Non-pigmented ciliary epithelial cell (primary cell): ENCODE measurements at places on chromosomes 16 and 17.
A peak's percentile ranks its signal among the peaks of the same experiment; 100 is the strongest.

DNA sequence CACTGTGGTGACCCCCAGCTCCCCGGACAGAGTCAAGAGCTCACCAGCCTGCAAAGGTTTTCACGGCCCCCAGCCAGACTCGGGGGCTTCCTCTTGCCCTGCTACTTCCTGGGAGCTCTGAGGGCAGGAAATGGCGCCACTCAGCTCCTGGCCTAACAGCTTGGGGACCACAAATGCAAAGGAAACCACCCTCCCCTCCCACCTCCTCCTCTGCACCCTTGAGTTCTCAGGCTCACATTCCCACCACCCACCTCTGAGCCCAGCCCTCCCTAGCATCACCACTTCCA, 375 bp upstream of the SPN start:
- DNase-seq: no peak

DNA sequence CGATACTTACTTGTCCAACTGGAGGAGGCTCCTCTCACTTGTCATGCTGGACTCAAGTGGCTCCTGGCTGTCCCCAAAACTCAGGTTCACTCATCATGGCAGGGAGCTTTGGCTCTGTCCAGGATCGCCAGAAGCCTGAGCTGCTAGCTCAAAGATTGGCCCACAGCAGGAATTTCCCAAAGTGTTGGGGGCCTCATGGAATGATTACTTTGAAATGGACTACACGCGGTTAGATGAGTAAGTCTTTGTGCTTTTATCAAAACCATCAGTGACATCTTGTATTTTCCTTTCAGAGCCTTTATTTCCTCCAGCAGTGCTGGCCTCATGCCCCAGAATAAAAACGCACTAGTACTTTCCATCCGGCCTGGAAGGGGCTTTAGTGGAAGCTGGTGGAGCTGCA, 29.2 kb upstream of the PHB1 start:
- DNase-seq: no peak

- DNase-seq: no peak
Observed at GRCh38 chr17:37322826-37323561, 52.8 kb upstream of the C17orf78 start.

DNA sequence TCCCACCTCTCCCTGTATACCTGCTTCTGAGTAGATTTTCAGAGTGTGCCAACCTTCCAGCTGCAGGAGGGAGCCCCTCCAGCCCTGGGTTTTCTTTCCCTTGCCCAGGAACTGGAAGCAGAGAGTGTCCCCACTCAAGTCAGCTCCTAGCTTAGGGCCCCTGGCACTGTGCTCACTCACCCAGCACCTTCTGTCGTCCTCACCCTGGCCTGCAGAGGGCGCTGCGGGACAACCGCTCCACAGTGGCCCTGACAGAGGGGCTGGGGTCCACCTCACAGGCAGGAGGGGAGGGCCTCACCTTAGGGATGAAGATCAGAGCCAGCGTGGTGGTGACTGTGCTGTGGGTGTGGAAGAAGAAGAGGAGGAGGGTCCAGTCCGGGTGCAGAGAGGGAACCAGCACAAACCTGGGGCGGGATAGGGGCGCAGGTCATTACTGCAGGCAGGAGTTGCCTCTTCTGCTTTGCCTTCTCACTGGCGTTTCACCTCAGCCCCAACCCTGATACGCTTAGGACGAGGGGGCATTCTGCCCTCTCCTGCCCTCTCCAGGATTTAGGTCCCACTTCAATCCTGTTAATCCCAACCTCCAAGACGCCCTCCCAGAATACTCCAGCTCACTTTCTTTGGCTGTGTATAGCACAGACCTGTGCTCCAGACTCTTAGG, 10.0 kb downstream of the GPR179 start:
- DNase-seq: no peak

GRCh38 chr17:65697661-65698060, 136.2 kb upstream of the AXIN2 start:
- no peak for DNase-seq

DNA sequence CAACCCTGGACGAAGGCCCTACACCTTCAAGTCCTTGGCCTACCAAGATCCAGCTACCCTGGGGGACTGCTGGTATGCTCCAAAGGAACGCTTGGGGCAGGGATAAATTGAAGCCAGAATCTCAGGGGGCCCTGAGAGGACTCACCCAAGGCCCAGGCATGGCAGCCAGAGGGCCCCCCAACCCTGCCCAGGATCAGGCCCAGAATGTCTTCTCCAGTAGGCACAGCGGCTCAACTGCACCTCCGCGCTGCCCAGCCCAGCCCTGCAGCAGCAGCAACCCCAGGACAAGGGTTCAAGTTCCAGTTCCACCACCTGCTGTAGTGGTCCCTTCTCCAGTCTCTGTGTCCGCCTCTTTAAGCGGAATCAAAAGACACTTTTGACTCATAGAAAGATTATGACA, 2.2 kb downstream of the TFAP4 start:
- DNase-seq: no peak

- DNase-seq: no peak
Observed at GRCh38 chr16:49354991-49355390, 18.6 kb upstream of the C16orf78 start.

- DNase-seq: no peak
Observed at GRCh38 chr17:2068519-2069051, 13.7 kb downstream of the HIC1 start.

DNA sequence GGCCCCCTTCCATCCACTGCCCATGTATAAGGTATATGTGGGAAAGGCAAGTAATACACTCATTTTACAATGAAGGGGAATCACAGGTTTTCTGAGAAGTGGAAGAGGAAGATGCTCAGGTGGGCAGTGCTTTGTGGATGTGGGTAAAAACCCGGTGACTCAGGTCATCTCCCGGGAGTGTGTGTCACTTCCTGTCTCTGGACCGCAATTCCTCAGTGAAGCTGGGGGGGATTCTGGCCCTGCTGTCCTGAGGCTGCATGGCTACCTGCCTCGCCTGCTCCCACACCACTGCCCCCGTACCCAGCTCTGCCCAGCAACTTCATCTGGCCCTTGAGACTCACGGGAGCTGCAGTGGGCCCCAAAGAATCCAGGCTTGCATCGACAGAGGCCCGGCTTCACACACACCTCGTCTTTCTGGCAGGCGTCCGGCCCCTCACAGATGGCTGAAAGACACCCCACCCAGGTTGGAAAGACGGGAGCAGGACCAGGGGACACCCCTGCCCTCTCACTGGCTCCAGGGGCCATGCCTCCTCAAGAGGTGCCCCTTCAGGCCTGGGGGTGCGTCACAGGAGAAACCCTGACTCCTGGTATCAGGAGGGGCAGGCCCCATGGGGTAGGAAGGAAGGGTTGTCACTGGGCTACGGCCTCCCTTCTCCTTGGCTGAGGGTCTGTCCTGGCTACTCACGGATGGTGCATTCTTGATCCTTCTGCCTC, 882 bp downstream of the SCARF1 start:
- DNase-seq: no peak

DNA sequence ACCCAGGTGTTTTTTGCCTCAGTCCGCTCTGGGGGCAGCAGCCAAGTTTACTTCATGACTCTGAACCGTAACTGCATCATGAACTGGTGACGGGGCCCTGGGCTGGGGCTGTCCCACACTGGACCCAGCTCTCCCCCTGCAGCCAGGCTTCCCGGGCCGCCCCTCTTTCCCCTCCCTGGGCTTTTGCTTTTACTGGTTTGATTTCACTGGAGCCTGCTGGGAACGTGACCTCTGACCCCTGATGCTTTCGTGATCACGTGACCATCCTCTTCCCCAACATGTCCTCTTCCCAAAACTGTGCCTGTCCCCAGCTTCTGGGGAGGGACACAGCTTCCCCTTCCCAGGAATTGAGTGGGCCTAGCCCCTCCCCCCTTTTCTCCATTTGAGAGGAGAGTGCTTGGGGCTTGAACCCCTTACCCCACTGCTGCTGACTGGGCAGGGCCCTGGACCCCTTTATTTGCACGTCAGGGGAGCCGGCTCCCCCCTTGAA, 2.1 kb upstream of the C17orf107 start:
- DNase-seq: no peak

GRCh38 chr17:50590946-50591737, 30.6 kb downstream of the CACNA1G start:
- no peak for DNase-seq

GRCh38 chr17:37134050-37134449, 185.3 kb downstream of the AATF start:
- DNase-seq: no peak

DNA sequence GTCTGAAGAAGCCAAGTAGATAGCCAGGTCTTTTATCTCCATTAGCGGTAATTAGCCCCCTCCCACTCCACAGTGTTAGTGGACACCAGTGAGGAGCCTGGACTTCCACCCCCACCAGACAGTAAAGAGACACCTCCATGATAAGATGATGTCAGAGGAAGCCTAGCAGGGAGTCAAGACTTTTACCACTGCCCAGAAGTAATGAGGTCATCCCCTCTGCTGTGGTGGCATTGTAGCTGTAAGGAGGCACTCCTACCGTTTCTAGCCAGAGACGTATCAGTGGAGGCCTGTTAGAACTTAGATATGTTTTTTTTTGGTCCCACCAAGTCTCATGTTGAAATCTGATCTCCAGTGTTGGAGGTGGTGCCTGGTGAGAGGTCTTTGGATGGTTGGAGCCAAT, 38.1 kb downstream of the PIK3R5 start:
- no peak for DNase-seq

GRCh38 chr17:48613862-48614694, 1.0 kb downstream of the HOXB8 start:
- no peak for DNase-seq

GRCh38 chr17:38898812-38899348, 26.5 kb upstream of the LASP1NB start:
- DNase-seq: no peak

DNA sequence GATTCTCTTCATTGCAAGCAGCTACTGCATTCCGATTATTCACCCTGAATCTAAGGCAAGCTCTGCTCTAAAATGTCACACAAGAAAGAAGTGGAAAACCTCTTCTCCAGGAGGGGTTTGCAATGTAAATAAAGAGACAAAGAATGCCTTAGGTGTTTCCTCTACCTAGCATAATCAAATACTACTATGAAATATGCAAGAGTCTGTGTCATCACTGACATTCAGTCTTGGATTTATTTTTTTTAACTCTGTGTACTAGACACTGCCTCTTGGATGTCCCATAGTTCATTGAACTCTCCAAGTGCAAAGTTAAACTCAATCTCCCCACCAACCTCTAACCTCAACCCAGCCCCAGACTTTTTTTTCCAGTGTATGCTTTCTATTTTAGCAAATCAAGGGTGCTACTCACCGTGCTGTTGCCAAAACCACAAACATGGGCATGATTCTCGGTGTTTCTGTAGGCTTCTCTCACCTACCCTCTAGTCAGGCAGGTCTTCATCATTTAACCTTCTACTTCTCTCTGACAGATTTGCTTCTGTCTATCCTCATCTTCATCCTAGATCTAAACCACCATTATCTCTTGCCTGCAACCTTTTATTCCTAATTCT, 329.1 kb downstream of the CDH13 start:
- no peak for DNase-seq

DNA sequence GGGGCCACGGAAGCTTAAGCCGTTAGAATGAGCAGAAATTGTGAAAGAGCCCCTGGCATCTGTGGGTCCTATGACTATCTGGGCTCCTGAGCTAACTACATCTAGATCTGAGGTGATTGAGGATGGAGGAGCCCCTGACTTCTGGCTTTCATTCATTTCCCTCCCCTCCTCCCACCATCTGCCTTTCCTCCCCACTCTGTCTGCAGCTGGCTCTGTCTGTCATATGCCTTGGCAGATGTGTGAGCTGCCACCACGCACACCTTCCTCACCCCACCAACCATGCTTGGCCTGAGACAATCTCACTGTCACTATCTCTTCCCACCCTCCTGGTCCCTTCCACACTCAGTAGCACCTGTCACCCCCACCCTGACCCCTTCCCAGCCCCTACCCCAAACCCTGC, 5.1 kb downstream of the CD300E start:
- DNase-seq: no peak

DNA sequence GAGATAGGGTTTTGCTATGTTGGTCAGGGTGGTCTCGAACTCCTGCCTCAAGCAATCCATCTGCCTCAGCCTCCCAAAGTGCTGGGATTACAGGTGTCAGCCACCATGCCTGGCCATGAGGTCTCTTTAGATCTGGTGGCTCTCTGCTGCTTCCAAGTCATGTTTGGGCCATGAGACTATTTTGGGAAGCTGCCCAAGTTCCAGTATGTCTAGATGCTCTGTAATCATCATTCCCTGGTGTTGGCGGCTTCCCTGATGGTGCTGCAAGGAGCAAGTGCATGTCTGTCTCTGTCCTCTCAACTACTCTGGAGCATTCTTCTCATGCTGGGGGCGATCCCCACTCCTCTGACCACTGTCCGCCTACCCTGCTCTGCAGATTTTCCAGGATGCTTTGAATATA, 6.4 kb upstream of the ODF4 start:
- DNase-seq: no peak

GRCh38 chr17:17523731-17524490, 27.7 kb upstream of the RASD1 start:
- DNase-seq: no peak

GRCh38 chr16:84245956-84246678, 6.3 kb upstream of the KCNG4 start:
- no peak for DNase-seq

- peak; percentile 99 for DNase-seq
Observed at GRCh38 chr16:48123104-48123788, 32.5 kb downstream of the ABCC12 start.

DNA sequence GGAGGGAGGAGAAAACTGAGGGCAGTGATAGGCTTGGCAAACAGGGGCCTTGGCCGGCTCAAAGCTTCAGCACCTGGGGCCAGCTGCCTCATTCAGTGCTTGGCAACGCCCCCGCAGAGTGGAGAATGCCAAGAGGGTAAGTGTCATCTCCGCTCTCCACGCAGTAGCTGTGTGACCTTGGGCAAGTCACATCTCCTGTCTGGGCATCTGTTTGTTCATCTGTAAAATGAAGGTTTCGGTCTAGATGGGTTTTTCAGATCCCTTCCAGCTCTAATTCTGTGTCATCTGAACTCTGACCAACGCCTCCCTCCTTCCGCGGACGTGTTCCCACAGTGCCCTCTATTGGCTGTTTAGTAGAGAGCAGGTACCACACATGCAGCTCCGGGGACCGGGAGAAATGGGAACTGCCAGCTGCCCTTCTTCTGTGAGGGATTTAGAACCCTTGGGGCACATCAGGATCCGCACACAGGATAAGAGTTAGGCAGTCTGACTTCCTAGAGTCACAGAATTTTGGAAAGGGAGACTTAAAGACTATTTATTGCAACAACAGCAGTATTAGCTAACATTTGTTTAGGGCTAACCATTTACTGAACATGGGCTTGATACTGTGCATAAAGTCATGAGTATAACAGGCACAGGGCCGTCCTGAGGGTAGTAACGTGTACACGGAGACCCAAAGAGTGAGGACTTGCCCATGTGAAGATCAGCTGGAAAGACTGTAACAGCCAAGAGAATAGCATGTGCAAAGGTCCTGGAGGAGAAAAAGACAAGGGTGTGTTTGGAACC, 26.8 kb downstream of the GP2 start:
- peak; percentile 4 for DNase-seq

GRCh38 chr17:66432411-66432957, 130.1 kb downstream of the PRKCA start:
- DNase-seq: no peak
